Islet precursor cell (in vitro differentiated cells): ENCODE measurements at places on chromosomes 7 and 10.

DNA sequence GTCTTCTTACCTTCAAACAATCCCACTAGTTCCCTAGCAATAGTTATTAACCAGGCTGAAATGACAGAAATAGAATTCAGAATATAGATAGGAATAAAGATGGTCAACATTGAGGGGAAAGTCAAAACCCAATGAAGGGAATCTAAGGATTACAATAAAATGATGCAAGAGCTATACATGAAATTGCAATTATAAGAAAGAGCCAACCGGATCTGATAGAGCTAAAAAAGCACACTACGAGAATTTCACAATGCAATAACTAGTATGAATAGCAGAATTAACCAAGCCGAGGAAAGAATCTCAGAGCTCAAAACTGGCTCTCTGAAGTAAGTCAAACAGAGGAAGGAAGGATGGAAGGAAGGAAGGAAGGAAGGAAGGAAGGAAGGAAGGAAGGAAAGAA lies 288.7 kb upstream of the KCND2 start:
- no peak for DNase-seq

GRCh38 chr7:26515314-26515842 lies 223.7 kb downstream of the SNX10 start:
- DNase-seq: no peak

DNA sequence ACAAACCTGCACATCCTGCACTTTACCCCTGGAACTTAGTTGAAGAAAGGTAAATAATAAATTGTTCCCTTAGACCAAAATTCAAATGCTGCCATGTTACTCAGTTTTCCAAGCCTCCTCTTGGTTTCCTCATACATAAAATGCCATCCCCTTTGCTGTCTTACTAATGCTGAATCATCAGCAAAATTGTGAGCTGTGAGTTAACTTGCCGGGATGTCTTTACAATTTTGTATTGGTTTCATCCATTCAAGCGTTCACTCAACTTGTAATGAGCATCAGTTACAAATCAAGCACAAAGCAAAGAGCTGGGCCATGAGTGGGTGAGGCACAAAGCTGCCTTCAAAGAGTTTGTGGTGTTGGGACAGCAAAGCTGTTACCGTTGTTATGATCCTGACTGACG lies 395.8 kb upstream of the ZMIZ1 start:
- DNase-seq: peak; percentile 39

- DNase-seq: no peak
Observed at GRCh38 chr7:143479055-143479766, 1.5 kb downstream of the TAS2R41 start.

DNA sequence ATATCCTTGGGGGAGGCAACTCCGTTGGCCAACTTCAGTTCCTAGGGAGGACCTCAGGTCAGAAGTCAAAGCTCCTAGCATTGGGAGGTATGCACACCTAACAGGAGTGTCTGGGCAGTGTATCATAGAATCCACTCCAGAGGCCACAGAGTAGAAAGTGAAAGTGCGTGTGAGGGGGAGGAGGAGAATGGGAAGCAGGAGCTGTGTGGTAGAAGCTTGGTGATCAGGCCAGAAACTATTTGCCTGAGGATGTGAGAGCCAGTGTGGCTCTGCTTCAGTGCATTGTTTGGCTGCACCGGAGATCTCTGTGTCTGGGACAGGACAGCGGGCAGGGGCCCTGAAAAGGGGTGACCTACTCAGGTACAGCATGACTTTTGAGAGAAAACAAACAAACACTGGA lies 557.4 kb upstream of the VSTM2A start:
- DNase-seq: peak; percentile 80

- DNase-seq: peak; percentile 95
Observed at GRCh38 chr10:17229016-17229716, 1.1 kb downstream of the VIM start.

GRCh38 chr7:80829527-80829926 lies 89.3 kb downstream of the SEMA3C start:
- no peak for DNase-seq

GRCh38 chr10:132904814-132905649 lies 37.3 kb downstream of the CFAP46 start:
- DNase-seq: no peak

DNA sequence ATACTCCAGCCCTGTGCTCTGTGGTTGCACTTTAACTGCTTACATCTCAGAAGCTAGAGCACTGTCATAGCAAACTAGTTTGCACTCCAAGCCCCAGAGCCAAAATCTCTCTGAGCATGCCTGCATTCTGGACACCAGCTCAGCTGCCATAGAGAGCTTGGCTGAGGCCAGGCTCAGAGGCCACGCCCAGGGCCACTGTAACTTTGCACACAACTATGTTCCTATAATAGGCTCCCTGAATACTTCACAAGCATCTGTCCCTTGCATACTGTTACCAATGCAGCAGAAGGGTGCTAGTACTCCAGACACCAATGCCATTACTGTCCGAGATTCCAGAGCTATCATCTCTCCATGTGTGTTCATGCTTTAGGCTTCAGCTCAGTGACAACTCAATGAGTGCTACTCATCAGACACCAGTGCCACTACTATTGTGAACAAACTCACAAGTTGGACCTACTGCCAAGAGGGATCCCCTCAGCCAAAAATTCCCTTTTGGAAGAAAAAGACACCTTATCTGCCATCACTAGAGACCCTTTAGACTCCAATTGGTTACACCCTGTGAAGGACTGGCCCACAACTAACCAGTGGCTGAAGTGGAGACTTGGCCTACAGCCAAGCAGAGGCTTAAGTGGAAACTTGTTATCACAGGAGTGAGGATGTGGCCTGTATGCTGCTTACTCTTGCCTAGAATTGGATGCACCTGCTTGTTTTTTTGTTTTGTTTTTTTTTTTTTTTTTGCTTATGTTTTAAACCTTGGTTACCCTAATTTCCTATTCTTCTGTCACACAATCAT lies 211.6 kb upstream of the MAGI2 start:
- no peak for DNase-seq

GRCh38 chr10:102826148-102826796 lies 10.9 kb downstream of the CYP17A1 start:
- no peak for DNase-seq

GRCh38 chr7:5232874-5233273 lies 42.8 kb downstream of the WIPI2 start:
- DNase-seq: no peak

DNA sequence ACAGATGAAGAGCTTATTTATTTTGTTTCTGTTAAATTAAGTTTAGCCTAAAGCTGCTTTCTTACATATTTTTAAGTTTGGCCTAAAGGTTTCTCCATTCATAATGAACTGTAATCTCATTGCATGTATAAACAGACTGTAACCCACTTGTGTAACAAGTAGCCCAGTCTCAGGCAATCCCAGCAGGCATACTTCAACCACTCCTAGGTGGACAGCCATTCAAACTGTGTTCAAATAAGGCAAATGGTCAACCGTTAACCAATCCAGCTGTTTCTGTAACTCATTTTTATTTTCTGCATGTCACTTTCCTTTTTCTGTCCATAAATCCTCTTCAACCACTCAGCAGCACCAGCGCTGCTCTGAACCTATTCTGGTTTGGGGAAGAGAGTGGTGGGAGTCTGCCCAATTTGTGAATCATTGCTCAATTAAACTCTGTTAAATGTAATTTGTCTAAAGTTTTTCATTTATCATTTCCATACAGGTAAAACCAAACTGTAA lies 35.9 kb downstream of the PHYHIPL start:
- DNase-seq: no peak

DNA sequence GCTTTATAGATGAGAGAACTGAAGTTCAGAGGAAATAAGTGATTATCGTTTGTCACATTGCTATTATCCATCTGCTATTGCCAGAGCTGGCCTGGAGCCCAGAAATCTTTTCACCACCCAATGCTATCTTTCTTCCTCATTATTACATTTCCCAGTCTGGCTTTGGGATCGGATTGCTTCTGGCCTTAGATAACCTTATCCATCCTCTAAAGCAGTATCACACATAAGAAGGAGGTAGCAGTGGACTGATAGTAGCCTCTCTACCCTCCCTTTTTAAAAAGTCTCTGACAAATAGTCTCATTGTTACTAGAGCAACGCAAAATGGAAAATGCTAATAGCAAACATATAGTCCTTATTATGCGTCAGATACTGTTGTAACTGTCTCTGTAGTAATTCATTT lies 1.3 kb upstream of the CLDN12 start:
- DNase-seq: no peak

GRCh38 chr7:88339195-88339922 lies 32.7 kb upstream of the STEAP4 start:
- DNase-seq: no peak

GRCh38 chr10:112360308-112361270 lies 13.3 kb upstream of the ACSL5 start:
- DNase-seq: no peak

- no peak for DNase-seq
Observed at GRCh38 chr10:32104622-32105509, 48.6 kb upstream of the KIF5B start.

DNA sequence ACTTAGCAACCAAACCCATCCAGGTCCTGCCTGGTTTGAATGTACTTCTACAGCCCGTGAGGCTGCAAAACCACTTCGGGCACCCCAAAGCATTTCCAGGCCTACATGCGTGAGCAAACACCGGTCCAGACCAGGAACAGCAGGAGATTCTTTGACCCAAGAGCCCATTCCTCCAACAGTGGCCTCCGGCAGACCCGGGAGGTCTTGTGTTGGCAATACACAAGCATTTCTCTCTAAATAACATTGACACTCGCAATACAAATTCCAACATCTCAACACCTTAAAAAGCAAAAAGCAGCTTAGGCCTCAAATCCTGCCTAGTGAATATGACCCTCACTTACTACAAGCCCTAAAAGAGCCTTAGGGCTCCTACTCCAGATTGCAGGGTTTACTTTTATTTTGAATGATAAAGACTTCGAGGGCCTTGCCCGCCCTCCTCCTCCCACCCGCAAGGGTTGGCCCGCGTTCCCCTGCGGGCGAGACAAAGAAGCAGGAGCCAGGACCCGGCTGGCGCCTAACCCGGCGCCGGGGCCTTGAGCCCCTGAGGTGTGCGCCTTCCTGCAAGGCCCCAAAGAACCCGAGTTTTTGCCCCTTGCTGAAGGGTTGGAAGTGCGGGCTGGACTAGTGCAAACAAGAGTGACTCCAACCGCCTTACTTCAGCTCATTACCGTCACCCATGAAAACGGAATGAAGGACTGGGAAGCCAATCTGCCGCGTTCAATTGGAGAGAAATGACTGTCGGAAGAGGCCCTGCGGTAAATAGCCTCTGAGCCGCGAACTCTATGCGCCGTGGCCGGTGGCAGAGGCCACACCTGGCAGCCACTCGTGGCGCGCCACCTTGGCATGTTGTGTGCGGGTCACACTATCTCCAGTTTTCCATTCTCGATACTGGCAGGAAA lies 3.4 kb upstream of the DLX6 start:
- peak; percentile 63 for DNase-seq

DNA sequence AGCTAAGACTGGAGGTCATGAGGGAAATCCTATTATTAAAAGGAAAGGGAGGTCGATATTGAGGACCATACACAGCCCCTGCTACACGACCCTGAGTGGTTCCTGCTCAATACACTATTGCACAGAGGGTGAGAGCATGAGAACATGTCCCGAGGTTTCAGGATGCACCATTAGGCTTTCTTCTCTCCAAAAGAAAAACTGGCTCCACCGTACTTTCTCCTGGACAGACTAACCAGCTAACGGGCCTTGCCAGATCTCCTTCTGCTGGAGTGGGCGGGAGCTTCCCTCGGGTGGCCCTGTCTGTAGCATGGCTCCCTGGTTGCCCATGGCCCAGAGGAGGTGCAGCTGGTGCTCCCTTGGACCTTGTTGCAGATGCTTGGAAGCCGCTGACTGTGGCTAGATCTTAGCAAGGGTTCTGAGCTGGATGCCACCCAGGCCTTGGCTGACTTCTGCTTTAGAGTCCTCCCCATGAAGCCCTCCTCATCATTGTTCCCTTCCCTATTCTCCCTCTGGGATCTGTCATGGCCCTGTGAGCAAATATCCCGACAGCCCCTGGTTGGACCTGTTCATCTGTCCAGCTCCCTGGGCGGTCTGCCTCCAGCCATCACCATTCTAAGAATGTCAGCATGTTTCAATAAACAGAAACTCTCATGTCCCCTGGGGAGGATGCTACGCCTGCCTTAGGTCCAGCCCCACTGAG lies 52.9 kb upstream of the SHH start:
- peak; percentile 22 for DNase-seq

DNA sequence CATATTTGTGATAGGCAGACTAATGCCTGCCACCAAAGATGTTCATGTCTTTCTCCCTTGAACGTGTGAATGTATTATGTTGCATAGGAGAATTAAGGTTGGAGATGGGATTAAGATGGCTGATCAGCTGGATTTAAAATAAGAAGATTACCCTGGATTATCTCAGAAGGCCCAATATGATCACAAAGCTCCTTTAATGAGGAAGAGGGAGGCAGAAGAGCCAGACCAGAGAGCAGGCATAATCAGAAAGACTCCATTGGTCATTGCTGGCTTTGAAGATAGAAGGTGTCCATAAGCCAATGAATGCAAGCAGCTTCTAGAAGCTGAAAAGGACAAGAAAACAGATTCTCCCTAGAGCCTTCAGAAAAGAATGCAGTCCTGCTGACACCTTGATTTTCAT lies 410.3 kb downstream of the GRM8 start:
- no peak for DNase-seq

DNA sequence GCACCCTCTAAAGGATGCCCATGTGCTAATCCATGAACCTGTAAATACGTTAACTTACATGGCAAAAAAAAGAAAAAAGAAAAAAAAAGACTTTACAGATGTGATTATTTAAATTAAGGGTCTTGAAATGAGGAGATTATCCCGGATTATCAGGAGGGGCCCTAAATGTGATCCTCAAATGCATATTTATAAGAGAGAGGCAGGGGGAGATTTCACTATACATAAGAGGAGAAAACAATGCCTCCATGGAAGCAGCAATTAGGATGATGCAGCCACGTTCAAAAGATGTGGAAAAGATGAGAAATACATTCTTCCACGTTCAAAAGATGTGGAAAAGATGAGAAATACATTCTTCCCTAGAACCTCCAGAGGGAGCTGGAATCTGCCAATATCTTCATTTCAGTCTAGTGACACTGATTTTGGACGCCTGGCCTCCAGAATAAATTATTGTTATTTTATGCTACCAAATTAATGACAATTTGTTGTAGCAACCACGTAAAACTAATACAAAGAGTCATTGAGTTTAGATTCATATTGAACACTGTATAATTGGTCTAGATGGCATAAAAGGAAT lies 328.4 kb upstream of the GNAI1 start:
- no peak for DNase-seq

DNA sequence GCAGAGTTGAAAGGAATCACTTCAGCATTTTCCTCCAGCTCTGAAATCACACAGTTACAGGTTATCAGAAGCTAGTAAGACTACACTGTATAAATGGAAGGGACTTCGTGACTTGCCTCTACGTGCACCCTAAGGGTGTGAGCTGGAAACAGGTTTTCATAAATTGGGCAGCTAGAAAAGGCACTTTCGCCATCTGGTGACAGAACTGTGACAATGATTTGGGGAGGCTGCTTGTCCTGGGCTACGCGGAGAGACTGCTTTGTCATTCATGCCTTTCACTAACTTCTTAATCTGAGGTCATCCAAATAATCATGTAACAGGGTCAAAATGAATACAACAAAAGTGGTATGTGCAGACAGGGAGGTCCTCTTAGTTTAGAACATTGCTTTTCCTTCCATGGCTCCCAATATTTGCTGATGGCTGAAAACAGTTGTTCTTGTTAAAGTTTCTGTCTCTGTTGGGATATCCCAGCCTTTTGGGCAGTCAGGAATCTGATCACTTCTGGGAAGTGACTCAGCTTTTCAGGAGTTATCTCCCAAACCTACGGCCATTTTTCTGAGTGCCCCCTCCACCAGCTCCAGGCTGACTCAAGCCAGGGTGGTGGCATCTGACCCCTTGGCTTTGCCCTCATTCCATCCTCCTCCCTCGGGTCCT lies 17.8 kb downstream of the VWC2 start:
- peak; percentile 72 for DNase-seq
